ENCODE measurements at places on chromosomes 5 and 9.

- no peak for DNase-seq
Observed at GRCh38 chr5:158922816-158923215, 176.9 kb downstream of the EBF1 start.

- no peak for DNase-seq
Observed at GRCh38 chr9:96581786-96582185, 37.9 kb downstream of the CDC14B start.

DNA sequence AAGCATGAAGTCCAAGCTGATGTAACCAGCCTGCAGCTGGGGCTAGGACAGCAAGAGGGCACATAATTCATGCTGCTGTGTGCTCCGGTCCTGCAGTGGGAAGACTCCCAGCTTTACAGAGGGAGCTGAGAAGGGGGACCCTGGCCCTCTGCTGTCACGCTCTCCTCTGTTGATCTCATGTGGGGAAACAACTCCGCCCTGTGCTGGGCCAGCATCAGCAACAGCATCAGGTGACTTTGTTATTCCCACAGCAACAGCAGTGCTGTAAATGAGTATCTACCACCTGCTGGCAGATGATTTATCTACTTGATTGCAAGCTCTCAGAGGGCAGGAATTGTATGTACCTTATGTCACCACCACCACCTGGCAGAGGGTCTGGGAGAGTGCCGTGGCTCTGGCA, 176.2 kb downstream of the COL23A1 start:
- DNase-seq: no peak

DNA sequence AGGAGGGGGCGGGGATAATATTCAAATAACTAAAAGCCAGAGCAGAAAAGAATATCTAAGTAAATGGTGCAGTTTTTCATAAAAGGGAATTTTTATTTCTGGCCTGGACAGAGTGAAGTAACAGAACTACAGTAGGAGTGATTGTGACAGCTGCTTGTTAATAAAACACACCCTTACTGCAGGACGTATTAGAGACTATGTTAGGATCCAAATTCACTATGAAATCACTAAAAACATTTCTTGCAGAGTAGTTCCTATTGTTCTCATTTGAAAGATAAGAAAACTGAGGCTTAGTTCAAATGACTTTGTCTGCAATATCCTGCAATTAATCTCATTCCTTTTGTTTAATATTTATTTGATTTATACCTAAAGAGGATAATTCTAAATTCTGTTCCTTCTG, 39.5 kb downstream of the FAM174A start:
- no peak for DNase-seq

- DNase-seq: no peak
Observed at GRCh38 chr9:129919841-129920240, 84.6 kb downstream of the USP20 start.

GRCh38 chr5:101473483-101473882, 570.4 kb upstream of the ST8SIA4 start:
- no peak for DNase-seq

DNA sequence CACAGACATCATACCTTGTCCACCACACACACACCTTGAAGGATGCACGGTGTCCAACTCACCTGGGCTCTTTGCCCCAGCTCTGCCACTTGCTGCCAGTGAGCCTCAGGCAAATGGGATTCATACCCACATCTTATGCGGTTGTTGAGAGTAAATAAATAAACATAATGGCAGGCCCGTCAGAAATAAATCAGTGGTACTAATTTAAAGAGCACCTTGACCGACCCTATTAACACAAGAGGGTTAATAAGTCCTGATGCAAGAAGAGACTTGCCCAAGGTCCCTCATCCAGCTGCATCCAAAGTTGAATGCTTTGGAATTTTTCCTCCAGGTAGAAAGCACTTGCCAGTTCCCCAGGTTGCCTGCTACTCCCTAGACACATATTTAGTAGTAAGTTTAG, 11.6 kb upstream of the AKNA start:
- DNase-seq: no peak

- DNase-seq: peak; percentile 49
Observed at GRCh38 chr5:148972974-148973374, 89.9 kb downstream of the SH3TC2 start.

DNA sequence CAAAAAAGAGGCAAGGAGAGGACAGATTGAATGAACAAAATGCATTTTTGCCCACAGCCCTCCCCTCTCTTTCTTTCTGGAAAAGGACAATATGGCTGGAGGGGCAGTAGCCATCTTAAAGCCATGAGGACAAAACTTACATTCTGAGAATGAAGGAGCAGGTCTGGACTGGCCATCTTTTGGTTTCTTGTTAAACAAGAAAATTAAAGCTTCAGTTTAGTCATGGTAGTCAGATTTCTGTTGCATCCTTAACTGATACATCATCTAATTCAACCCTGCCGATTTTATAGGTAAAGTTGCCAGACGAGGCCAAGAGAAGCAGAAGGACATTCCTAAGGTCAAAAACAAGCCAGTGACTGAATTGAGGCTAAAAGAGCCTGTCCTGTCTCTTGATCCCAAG, 31.5 kb upstream of the INSYN2B start:
- no peak for DNase-seq

DNA sequence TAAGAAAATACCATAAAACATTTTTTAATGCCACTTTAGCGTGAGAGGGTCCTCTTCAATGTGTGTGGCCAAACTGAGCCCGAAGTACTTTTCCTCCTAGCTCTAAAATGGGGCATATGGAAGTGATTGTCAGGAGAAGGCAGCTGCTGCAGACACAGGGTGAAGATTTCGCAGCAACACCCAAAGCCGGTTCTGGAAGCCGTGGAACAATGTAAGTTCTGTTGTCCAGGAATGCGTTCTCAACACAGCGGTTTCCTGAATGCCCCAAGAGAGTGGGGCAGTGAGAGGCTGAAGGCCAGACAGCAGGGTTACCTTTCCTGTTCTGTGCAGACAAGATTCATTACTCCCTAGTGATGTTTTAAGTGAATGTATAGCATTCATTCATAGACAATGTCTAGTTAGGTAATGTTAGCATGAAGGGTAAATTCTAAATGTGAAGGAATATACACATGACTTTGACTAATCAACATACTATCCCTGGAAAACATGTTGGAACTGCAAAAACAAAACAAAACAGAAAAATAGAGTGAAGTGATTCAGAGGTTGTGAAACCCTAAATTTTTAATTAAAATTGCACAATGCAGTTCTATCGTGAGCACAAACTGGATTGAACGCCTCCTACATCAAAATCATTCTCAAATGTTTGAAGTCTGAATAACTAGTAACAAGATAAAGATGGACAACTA, 197.0 kb upstream of the SEMA6A start:
- DNase-seq: no peak

DNA sequence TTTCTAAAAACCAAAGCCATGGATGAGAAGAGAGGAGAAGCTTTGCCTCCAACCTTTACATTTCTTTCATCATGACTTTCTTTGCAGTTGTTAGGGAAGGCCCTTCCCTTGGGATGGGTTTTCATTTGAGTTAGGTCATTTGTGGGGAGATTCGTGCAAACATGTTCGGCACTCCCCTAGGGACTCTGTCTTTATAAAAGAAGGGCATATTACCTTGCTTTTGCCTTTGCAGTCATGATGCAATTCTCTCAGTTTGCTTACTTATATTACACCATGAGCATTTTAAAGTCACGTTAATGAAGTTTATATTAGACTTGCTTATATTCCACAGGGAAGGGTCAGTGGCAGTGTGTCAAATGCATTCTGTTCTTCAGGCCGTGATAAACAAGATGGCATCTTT, 289.3 kb upstream of the WWC1 start:
- no peak for DNase-seq

DNA sequence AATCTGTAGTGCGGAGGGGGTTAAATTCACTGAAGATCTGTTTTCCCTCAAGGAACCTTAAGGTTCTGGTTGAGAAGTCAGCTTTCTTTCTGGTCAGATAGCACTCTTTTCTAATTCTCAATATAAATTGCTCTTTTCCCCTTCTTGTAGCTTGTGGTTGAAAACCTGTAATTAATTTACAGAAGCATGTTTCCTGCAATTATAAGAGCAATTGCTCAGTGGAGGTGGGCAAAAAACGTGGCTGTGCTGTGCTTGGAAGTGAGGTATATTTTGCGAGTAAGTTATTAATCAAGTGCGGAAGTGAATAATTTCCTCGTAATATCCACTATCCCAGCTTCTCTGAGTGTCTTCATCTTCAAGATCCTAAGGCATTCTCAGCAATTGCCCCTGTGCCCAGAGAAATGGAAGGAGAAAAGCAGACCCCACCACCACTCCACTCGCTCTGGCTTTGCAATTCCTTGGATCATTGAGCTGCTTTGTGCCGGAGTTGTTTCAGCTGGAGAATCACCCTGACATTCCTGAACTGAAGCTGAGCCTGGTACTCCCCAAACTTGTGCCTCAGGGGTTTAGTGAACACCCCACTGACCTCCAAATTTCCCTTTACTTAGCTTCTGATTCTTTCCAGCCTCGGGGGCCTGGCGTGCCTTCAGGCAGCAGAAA, 140.6 kb downstream of the LRRC70 start:
- no peak for DNase-seq

GRCh38 chr5:138287246-138287645, 12.8 kb upstream of the GFRA3 start:
- DNase-seq: no peak

GRCh38 chr5:90503596-90503995, 25.8 kb downstream of the LYSMD3 start:
- no peak for DNase-seq

GRCh38 chr5:39948867-39949468, 524.2 kb upstream of the DAB2 start:
- DNase-seq: peak; percentile 69

GRCh38 chr9:120396931-120397330, 183.0 kb downstream of the CDK5RAP2 start:
- DNase-seq: no peak

- DNase-seq: no peak
Observed at GRCh38 chr5:95884511-95884910, 62.0 kb upstream of the GLRX start.

DNA sequence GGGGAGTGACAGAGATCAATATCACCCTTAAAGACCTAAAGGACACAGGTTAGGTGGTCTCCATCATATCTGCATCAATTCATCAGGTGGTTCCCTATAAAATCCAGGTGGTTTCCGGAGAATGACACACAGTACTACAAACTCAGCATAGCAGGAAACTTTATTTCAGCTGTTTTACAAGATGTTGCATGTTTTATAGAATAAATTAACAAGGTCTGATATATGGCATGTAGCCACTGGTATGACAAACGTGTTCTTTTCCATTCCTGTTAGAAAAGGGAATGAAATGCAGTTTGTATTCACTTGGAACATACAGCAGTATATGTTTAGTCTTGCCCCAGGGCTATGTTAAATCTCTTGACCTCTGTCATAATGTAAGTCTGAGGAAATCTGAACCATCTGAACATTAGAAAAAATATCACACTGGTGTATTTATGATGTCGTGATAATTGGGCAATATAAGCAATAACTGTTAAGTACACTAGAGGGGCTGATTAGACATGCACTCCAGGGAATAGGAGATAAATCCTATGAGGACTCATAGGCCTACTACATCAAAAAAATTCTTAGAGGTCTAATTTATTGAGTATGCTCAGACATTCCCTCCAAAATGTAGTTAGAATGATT, 42.2 kb upstream of the TNFSF8 start:
- no peak for DNase-seq

DNA sequence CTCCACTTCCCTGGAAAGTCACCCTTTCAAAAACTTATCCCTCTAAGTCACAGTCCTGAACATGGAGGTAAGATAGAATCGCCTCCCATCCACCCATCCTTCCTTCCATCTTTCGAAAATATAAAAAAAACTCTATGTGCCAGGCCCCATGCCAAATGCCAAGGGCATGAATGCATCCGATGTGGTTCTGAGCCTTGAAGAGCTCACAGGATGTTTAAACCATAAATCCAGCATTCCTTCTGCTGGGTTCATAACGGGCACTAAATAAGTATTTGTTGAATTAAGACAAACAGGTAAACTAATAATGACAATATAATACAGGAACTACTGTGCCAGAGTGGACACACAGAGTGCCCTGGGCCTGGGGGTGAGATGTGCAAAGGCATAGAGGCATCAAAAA, 147.3 kb downstream of the TTLL11 start:
- no peak for DNase-seq

DNA sequence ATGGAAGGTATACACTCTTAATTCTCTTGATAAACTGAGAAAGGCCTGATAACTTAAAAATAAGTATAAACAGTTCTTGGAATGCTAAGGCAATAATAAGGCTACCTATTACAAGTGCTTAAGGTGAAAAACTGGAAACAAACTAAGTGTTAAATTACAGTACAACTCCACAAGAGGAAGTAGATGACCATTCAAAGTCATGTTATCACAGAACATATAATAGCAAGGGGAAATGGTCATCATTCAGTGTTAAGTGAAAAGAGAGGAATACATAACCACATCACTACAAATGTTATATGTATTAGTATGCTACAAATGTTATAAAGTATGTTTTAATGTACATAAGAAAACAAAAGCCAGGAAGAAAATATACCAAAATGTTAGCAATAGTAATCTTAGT, 135.9 kb downstream of the CCDC192 start:
- no peak for DNase-seq

DNA sequence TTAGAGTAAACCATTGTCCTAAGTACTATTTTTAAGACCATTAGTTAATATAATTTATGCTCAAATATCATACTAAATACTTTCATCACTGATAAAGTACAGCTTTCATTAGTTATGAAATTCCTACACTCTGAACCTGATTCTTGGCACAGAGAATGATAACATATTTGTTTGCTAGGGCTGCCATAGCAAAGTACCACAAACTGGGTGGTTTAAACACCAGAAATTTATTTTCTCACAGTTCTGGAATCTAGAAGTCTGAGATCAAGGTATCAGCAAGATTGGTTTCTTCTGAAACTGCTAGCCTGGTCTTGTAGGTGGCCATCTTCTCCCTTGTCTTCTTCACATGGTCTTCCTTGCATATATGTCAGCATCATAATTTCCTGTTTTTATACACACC, 608.4 kb downstream of the TLE1 start:
- DNase-seq: no peak

- DNase-seq: no peak
Observed at GRCh38 chr5:175678074-175678473, 20.2 kb downstream of the HRH2 start.

DNA sequence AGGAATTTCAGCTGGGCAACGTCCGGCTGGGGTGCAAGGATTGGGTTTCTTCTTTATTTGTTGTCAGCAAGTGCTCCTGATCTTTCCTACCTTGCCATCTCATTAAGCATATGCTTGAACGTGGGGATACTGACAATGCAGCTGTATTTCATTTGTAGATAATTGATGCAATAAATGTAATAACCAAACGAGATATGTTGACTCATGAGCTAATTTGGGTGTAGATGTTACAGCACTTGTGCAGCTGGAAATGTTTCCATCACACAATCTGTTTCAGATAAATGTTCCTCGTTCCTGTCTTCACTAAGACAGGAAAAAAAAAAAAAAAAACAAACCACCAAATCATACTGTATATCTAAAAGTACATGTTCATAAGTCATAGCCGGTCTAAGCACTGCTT, 123.8 kb downstream of the DMRT2 start:
- DNase-seq: no peak

- peak; percentile 27 for DNase-seq
Observed at GRCh38 chr9:130053504-130054324, at the start of gene GPR107. Gene GPR107 (plus strand): TSS chr9:130053906. CDS start chr9:130053933, 27 bp downstream.

Data from HCT116 (cell line).